ENCODE measurements at places on chromosomes 12 and 14.

GRCh38 chr12:111406474-111407376 is 1.0 kb downstream of the SH2B3 start:
- DNase-seq: no peak

DNA sequence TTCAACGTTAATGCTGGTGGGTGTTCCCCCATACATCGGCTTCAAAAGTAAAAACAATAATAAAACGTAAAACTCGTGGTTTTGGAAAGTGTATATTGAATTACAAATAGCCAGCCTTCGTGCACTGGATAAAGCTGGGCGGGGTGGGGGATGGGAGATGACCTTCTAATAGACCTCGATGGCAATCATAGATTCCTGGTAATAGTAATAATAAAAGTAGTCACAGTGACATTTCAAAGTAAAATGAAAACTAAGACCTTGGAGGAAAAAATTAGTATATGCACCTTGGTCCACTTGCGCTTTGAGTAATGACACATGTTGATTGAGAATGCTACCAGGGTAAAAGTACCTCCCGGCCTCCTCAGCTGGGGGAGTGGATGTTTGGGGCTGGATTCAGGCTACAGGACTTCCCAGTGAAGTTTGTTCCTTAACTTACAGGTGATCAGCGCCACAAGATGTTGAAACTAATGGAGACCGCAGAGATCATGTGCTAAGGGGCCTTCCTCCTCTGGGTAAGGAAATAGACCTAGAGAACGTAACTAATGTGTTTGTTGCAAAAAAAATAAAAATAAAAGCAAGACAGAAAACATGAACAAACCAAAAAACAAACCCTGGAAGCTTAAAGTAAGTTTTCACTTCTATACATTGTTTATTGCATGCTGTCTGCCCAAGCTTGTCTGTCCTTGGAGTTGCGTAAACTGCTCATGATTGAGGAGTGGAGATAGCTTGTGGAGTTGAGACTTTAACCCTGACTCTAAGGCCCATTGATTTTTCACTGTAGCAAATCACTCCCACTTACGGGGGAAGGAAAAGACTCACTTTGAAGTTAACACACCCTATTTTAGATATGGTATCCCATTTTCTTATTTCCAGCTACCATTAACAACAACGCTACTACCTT is 907 bp upstream of the LRIG3 start:
- DNase-seq: no peak

DNA sequence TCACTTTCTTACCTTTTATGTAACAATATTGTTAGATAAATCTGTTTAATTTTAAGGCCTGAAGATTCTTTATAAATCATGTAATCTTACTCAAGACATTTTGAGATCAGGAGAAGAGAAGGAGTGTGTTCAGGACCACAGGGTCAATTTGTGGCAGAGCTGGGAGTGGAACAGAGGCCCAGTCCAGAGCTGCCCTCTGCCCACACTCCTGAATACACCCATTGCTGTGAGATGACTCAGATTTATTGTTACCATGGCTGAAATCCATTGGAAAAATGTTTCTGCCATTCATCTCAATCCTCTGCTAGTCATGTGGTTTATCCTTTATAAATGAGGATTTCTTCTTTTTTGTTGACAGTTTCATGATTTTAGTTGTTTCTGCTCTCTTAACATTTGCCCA is 100.5 kb upstream of the STXBP6 start:
- DNase-seq: no peak

DNA sequence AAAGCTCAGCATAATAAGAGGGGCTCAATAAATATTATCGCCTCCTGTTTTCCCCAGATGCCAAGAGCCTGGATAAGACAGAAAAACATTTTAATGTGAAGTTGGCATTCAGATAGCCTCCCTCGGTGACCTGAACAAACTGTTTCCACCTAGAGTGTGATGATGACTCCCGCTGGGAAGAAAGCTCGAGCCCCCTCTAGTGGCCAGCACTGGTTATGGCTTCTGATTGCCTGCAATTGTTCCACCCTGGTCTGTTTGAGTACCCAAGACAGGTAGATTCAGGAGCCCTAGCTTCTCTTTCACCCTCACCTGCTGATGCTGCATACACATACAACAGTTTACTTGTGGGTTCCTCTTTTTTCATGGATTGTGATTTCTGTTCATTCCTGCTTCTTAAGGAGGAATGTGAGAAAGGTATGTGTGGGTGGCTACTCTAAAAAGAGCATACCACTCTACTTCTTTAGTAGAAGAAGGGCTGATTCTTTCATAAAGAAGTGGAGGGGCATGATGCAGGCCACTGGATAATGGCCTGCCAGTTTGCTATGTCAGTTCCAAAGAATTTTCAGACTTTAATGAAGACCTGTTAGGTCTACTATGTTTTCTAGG is 6.4 kb downstream of the ERG28 start:
- DNase-seq: no peak

GRCh38 chr14:63581491-63581890 is 38.3 kb upstream of the PPP2R5E start:
- no peak for DNase-seq

DNA sequence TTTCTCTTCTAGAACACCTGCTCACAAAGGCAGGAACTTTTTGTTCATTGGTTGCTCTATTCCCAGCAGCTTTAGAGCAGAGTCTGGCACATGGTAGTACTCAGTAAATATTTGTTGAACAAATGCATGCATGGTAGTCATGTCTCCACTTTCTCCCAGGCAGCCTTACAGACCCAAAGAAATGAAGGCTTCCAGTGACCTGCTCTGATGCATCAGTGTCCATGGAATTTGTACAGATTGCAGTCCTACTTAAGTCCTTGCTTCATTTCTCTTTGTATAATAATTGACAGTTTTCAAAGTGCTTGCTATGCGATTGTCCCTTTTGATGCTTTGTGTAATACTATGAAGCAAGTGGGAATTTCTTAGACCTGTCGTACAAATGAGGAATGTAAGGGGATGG is 119.6 kb downstream of the DERA start:
- DNase-seq: no peak

- DNase-seq: no peak
Measured at GRCh38 chr14:26328791-26329190, 269.0 kb downstream of the NOVA1 start.

DNA sequence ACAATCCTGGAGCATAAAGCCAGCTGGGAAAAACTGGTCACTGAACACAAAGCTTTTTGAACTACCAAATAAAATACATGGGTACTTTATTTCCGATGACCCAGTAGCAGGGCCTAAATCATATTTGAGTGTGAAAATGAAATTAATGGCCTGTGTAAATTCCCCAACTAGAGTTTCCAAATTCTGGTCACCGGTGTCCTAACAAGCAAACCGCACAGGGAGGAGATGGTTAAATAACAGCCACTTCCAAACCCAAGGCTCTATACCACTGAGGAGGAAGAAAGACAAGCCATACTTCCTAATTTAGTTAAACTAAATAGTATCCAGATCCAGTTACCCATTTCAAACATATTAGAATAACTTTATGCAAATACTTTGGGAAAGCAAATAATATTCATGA is 40.1 kb upstream of the DUSP6 start:
- no peak for DNase-seq

- no peak for DNase-seq
Measured at GRCh38 chr12:30877105-30877875, 49.3 kb upstream of the TSPAN11 start.

DNA sequence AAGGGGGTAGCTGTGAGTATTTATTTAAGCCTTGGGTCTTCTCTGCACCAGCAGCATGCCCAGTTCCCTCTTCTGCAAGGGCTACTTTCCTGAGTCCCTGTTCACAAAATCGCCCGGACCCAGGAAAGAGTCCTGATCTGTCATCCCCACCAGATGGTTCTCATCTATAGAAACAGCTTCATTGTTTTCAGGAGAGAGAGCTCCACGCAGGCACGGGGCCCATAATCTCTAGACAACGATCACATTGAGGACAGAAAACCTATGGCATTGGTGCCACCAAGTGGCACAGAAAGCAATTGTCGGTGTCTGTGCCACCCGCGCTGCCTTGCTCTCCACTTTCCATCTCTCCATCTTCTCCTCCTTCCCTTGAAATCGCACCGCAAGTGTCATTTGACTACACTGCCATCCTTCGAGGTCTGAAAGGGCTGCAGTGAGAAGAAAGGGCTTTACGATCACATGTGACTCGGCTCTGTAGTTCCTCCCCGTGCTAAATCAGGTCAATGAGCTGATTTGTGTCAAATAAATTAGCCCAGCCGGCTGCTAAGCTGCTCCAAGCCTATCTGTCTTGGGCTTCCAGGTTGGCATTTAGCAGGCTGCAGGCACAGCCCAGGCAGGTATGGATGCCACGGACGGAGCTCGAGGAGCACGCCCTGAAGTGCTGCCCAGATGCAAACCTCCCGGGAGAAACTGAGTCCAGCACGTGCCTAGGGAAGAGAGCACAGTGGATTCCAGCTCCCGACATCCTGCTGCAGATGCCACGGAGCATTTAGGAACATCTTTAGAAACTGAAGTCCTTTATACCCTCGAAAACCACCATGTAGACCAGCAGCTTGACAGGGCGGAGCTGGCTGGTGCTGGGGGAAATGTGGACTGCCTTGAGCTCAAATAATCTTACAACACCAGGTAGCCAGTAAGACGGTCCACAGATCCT is 28.8 kb downstream of the SPRING1 start:
- no peak for DNase-seq

DNA sequence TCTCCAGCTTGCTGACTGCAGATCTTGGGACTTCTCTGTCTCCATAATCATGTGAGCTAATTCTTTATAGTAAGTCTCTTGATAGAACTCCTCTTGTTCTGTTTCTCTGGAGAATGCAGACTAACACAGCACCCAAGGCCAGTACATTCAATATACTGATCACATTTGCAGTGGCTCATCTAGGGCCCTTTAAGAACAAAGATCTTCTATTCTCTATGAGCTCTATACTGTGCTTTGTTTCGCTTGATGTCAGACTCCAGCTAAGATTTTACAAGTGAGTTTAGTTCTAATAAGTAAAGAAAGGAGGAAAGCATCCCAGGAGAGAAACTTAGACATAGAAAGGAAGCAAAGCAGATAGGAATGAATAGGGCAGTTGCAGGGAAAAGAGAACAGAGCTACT is 69.3 kb upstream of the TMPO start:
- DNase-seq: no peak

- no peak for DNase-seq
Measured at GRCh38 chr12:105409279-105409678, 78.8 kb downstream of the C12orf75 start.

DNA sequence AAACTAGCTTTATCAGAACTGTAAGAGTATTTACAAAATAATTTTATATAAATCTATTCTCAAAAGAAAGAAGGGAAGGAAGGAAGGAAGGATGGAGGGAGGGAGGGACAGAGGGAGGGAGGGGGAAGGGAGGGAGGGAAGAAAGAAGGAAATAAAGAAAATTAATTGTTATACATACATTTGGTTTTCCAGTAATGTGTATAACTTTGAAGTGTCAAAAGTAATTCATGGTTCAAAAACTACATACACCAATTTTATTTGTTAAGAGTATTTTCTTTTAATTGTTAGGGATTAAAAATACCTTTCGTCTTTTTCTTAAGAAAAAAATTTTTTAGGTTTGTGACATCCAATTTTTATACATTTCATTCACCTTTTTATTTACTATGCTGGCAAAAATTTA is 17.5 kb upstream of the KCNC2 start:
- DNase-seq: no peak

- DNase-seq: no peak
Measured at GRCh38 chr12:94754653-94755052, 104.3 kb upstream of the TMCC3 start.

DNA sequence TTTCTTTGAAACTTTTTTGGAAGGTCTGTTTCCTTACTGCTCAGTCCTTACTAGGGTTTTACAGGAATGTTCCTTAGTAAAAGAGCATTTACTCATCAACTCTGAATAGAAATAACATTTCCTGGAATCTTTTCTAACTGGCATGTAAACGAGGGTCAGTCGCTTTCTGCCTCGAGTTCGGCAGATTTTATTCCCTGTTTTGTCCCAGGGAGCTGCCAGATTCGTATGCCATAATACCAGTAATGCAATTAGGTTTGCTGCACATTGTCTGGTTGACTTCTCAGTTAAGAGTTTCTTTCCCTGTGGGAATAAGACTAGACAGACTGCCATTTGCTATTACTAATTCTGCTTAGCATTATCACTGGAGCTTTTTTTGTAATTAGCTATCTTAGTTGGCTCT is 91.9 kb downstream of the VRK1 start:
- no peak for DNase-seq

GRCh38 chr12:132204063-132204792 is 60.0 kb downstream of the NOC4L start:
- DNase-seq: no peak

DNA sequence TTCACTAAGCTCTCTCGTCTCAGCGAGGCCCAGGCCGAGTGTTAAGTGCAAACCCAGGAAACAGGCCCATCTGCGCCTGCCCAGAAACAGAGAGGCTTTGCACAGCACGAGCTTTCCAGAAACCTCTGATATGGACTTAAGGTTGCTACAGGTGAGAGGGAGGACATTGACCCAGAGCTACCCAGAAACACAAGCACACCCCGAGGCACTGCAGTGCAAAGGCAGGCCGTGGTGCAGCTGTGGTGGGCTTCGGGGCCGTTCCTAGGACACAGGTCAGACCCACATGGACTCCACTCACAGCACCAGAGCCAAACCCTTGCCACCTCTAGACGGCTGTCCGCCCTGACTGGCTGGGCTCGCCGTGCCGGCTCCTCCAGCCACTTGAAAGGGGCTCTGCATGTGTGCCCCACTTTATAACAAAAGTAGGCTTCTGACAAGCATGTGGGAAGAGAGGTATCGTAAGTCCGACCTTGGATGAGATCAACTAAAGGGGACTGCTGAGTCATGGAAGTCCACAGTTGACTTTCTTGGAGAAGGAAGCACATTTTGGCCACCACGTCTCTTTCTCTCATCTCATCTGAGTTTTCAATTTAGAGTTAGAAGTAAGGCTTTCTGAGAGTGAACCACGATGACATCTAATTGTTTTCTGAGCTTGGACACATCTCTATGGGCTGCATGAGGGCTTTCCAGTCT is 38.2 kb downstream of the CACNA2D4 start:
- no peak for DNase-seq

DNA sequence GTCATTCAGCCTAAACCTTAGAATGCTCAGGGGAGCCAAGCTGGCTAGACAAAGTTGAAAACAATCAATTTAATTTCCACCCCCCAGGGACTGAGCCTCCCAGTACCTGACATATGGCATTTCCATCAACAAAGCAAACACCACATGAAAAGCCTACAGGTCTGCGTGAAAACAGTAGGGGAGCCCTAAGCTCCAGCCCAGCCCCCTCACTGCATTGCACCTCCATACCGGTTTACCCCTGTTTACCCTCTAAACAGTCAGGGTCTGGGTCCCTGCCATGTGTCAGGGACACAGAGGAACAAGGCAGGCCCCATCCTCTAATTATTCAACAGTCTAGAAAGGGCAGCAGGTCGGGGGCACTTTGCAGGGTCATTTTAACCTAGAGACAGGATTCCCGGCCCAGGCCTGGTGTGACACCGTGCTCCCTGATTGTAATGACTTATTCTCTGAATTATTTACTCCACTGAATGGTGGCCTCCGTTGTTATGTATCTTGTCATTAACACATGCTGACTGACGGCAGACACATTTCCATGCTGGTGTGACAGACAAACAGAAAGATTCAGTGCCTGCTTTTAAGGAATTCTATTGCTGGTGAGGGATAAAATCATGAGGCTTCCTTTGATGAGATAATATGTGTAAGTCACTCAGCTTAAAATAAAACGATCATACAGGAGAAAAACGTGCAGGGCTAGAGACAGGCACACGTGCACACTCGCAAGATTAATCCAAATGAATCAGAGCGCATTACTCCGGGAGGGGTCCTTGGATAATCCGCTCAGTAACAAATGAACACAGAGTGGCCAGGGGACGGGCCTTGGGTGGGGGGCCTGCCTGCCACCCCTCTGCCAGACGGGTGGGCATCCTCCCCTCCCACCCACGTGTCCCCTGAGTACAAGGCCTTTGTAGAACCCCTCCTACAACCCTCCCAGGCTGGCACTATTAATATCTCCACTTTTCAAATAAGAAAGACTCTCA is 23.2 kb downstream of the CCDC88C start:
- DNase-seq: no peak

All from GM04503 (cell line).